ENCODE measurements at places on chromosomes 2 and 18.
A peak's percentile ranks its signal among the peaks of the same experiment; 100 is the strongest.

DNA sequence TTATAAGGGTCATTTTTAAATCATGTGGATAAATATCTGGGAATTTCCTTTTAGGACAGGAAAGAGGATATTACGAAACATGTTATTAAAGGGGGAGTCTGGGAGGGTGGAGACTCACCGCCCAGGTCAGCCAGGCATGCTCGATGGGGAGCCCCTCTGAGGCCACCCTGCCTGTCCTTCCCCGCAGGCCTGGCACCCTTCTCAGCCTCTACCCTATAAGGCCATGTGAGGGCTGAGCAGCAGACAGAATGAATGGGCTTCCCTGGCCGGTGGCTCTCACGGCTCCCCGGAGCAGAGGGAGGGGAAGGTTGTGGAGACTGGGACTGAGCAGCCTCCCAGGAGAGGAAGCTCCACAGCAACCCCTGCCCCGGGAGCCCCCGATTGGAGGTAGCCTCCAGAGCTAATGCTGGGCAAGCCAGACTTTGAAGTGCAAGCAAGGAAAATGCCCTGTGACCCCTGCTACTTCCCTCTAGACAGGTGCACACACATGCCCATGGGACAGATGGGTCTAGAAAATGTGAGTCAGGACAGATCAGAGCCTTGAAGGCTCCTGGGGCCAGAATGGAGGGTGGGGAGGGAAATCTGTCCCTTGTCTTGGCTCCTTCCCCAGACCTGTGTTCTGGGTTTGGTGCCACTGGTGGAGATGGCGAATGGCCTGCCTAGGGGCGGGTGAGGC lies 13.2 kb upstream of the ARMC9 start:
- no peak for DNase-seq

DNA sequence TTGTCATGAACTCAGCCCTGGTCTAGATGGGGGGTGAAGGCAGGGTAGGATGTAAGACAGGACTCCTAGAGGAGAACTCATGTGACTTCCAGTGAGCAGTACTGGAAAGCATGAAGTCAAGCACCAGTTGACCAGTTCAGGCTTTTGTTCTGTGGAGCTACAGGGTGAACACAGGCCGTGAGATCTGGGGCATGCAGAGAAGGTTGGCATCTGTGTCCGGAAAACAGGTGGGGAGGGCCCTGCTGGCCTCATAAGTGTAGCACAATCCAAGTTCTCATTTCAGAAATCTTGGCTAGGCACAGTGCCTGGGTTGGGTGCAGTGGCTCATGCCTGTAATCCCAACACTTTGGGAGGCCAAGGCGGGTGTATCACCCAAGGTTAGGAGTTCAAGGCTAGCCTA lies 50.9 kb upstream of the SPATS2L start:
- DNase-seq, result no peak

DNA sequence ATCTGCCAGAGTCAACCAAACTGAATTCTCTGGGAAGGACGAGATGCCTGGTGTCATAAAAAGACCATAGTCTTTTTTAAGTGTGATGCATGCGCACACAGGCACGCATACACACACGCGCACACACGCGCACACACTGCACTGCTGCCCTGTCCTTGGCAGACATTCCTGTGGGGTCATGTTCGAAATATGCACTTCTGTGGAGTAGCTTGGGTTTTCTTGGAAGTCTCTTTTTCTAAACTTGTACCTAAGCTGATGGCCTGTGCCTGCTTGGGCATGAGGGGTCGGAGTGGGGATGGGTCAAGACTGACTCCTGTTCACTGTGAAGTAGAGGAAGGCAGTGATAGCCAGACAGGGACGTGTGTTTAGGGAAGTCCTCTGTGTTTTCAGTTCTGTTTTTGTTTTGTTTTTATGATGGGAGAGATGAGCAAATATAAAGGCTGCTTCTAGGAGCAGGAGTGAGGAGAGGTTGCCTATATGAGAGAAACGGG lies 4.0 kb upstream of the RMC1 start:
- DNase-seq, result no peak

- DNase-seq, result no peak
Observed at GRCh38 chr18:32310101-32310500, 120.3 kb downstream of the MEP1B start.

DNA sequence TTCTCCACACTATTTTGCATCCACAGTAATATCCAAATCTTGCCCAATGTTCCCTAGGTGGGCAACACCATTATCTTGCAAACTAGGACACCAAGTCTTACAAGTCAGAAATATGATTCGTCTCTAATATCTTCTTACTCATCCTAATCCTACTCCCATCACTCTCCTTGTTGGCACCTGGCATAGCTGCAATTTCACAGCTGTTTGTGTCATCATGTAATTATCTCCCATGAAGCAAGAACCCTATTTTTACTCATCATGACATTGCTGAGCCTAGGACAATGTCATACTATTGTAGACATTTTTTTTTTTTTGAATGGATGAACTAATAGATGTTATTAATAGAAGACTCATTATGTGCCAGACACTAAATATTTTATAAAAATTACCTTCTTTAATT lies 91.3 kb upstream of the CCDC141 start:
- DNase-seq, result no peak

DNA sequence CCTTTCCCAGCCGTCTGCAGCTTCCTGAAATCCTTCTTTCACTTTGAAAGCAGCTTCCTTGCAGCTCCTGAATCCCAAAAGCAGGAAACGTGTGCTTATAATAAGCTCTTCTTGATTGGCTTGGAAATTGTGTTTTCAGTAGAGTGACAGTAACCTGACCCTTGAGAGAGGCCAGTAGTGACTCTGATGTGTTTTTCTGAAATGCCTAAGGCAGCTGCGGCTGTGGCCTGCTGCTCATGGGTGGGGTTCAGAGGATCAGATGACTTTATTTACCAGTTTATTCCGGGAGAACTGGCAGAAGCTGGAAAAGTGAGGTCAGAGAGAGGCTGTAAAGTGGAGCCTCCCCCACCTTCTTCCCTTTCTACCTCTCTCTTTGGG lies 31.9 kb upstream of the RPIA start:
- peak; percentile 39 for DNase-seq

DNA sequence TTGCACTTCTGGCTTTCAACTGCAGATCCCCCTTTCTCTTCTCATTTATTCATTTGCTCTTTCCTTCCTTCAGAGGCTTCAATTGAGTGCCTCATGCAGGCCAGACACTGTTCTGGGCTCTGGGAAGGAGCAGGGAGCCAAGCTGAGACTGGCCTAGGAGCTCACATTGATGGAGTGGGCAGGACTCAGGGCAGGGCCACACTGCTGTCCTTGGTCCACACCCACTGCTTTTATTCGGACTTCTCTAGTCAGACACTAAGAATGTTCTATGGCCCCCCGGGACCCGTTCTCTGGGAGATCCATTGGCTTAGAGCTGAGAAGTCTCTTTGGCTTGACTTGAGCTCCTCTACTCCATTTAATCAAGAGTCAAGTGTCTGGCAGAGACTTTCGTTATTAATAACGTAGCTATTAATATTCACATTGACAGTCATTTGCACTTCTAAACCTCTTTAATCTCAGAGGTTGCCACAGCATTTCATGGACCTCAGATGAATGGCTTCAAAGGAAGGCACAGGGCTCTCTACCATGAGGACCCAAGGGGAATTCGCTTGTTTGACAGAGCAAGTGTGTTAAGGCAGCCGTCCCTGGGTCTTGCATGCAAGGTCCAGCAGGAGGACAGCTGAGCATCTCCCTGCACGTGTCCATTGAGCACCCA lies 20.1 kb downstream of the SH3RF3 start:
- DNase-seq, result no peak

DNA sequence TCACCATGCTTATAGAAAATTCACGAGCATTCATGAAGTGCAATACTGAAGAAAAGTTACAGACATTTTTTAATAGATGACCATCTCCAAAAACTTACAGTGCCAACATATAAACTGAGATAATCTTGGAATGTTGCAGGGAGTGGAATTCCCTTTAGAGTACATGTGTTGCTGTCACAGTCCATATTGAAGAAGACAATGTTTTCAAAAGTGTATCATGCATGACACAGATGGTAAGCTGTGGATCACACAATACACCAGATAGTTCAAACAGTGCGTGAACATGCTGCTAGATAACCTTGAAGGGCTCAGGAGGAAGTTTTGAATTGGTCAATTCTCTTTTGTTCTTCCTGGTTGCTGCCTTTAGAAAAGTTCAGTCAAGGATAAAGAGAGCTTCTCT lies 1644.3 kb upstream of the NXPH2 start:
- DNase-seq, result no peak

- no peak for DNase-seq
Observed at GRCh38 chr2:105460048-105460732, 61.3 kb upstream of the FHL2 start.

GRCh38 chr2:177708660-177709444 lies 316.3 kb downstream of the AGPS start:
- DNase-seq, result no peak

DNA sequence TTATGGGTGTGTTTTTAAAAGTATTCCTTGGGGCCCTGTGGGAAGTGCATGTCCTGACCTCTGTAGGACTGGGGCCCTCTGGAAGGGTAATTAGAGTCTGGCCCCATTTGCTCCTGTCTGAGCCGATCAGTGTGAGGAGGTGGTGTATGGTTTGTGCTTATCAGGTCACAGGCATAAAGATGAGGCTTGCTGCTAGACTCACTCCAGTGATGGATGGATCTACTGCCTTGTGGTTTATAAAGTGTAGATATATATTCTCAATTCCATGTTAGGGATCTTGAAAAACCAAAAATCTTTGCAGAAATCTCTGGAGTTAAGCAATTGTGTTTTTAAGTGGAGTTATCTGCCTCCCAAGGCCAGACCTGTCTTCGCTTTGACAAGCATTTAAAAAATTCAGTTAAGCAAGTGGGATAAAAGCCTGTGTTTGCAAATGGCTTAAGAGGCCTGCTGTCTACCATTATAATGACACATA lies 182.4 kb downstream of the PTPRM start:
- DNase-seq, result no peak

DNA sequence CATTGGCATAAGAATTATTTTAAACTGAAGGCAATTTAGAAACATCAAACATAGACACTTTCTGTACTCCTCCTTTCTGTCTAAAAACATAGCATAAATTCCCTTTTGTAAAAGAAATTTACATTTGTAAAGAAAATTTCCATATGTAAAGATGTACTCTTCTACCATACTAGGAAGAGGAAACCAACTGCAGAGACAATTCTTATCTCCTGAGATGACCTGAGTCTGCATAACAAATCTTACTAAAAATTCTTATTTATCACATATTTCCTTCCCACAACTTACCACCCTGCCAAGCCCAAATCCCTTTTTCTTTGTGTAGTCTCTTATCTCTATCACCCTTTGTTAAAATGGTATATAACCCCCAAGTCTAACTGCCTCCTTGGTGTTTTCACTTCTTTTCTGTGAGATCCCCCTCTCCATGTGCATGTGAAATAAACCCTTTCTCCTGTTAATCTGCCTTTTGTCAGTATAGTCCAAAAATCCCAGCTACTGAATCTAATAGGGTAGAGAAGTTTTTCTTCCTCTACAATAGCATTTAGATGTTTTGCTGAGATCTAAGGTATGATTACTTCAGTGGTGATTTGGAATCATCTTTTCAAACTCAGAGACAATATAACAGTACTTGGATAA lies 81.0 kb downstream of the CHN1 start:
- DNase-seq, result no peak

DNA sequence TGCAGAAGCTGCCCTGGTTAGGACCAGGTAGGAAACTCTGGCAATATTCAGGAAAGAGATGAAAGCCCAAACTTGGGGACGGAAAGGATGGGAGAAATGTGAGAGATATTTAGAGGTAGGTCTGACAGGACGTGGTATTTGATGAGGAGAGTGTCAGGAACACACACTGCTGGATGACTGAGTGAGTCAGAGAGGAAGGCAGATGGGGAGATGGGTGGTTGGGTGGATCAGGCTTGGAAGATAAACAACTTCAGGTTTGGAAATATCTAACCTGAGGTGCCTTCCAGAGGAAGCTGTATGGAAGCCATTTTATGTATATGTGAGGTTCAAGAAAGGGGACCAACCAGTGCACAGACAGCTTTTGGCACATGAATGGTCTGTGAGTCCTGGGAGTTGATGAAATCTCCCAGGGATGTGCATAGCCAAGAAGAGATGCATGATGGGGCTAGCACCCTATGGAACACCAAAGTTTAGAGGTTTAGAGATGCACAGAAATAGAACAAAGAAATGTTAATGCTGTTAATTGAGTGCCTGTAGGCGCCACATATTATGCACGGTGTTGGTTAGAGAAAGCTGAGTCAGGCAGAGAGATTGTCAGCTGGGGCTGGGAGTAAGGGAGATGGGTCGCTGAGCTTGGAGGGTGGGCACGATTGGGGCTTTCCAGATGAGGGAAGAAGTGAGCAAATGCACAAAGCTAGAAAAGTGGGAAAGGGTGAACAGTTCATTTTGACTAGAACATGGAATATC lies 101.0 kb downstream of the VIT start:
- no peak for DNase-seq

- DNase-seq, result no peak
Observed at GRCh38 chr2:194714541-194714940, 942.5 kb upstream of the SLC39A10 start.

DNA sequence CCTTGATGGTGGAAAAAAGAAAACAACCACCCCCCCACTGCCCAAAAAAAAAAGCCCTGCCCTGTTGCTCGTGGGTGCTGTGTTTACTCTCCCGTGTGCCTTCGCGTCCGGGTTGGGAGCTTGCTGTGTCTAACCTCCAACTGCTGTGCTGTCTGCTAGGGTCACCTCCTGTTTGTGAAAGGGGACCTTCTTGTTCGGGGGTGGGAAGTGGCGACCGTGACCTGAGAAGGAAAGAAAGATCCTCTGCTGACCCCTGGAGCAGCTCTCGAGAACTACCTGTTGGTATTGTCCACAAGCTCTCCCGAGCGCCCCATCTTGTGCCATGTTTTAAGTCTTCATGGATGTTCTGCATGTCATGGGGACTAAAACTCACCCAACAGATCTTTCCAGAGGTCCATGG lies 28.0 kb downstream of the MAL start:
- DNase-seq, result no peak

DNA sequence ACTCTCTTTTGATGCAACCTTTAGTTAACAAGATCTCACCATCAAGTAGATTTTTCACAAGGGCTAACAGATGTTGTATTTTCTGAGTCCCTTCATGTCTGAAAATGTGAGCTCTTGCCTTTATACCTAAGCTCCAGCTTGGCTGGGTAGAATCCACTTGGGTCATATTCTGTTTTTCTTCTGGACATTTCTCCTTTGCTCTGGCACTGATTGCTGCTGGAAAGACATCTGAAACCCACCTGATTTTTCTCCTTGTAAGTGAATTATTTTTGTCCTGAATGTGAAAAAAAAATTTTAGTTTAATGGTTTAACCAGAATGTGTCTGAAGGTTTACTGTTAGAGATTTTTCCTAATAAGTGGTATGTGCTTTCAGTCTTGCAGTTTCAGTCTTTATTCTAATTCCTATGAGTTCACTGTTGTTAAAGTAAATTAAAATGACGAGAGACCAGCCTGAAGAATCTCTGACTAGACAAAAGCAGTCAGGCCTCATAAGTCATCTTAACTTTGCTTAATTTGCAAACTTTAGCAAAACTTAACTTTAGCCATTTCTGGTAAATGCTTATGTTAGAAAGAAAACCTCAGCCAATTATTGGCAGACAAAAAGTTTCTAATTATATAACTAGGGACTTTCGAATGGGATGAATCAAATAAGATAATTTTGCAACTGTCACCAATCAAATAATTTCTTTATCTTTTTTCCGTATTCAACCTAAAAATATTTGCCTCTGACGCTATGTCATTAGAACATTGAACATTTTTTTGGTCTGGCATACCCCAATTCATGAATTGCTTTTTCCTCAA lies 70.8 kb downstream of the ACAA2 start:
- no peak for DNase-seq

GRCh38 chr2:163191372-163191771 lies 352.8 kb upstream of the KCNH7 start:
- no peak for DNase-seq

- DNase-seq, result peak; percentile 58
Observed at GRCh38 chr18:23703057-23703986, 14.1 kb downstream of the LAMA3 start.

GRCh38 chr2:86025229-86025820 lies 80.4 kb downstream of the POLR1A start:
- no peak for DNase-seq
